Stimulated activated CD8-positive, alpha-beta memory T cell treated with anti-CD3 and anti-CD28 coated beads, Interleukin-4, amount 100 ng/mL, for 1 hour (primary cell): ENCODE measurements at places on chromosomes 4 and X.

- DNase-seq, result no peak
Observed at GRCh38 chr4:48008021-48008596, 8.4 kb downstream of the CNGA1 start.

GRCh38 chr4:128812442-128813235 is 3.1 kb downstream of the JADE1 start:
- no peak for DNase-seq

- DNase-seq, result no peak
Observed at GRCh38 chr4:36010397-36010929, 233.9 kb downstream of the ARAP2 start.

- no peak for DNase-seq
Observed at GRCh38 chr4:126790633-126791032, 842.1 kb upstream of the INTU start.

DNA sequence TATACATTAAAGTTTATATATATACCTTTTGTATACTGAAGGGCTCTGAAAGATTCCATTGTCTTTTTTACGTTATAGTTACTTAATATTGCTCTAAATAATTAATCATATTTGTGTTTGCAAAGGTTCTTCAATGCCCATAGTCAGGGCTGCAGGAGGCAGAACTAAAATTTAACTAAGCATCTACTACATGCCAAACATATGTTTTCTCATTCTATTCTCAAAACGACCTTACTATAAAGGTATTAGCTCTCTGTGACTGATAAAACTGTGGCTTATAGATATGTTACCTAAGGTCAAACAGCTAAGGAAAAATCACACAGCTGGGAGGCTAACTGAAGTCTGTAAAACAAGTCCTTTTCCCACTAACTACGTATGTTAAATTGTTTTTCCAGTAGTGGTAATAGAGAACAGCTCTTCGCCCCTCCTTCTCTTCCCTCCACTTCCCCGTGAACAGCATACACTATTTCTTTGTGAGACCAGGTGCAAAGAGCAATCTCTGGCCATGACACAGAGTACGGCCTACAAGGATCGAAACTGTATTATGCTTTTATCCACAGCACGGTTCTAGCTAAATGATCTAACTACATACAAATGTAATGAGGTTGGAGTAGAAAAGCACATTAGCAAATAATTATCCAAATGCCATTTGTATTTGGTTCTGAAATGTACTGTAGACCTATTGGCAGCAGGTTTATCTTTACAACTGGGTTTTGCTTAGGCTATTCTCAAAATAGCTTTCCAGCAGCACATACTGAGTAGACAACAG is 1.7 kb downstream of the CNOT6L start:
- no peak for DNase-seq

- DNase-seq, result no peak
Observed at GRCh38 chrX:74911494-74911893, 13.8 kb downstream of the NEXMIF start.

- DNase-seq, result no peak
Observed at GRCh38 chrX:132740316-132741123, 217.9 kb downstream of the HS6ST2 start.

- no peak for DNase-seq
Observed at GRCh38 chr4:89661173-89661899, 175.6 kb downstream of the SNCA start.

GRCh38 chrX:9737363-9737762 is 28.3 kb downstream of the GPR143 start:
- no peak for DNase-seq

DNA sequence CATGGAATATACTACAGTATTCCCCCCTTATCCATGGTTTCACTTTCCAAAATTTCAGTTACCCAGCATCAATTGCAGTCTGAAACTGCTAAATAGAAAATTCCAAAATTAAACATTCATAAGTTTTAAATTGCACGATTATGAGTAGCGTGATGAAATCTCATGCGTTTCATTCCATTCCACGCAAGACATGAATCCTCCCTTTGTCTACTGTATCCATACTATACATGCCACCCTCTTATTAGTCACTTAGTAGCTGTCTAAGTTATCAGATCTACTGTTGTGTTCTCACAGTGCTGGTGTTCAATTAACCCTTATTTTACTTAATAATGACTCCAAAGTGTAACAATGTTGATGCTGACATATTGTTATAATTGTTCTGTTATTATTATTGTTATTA is 261.2 kb upstream of the NDST4 start:
- DNase-seq, result no peak

GRCh38 chrX:40406330-40406859 is 174.4 kb upstream of the ATP6AP2 start:
- no peak for DNase-seq

- no peak for DNase-seq
Observed at GRCh38 chr4:40254608-40255392, 58.0 kb downstream of the RHOH start.

- no peak for DNase-seq
Observed at GRCh38 chr4:55498051-55498450, 48.7 kb downstream of the CLOCK start.

DNA sequence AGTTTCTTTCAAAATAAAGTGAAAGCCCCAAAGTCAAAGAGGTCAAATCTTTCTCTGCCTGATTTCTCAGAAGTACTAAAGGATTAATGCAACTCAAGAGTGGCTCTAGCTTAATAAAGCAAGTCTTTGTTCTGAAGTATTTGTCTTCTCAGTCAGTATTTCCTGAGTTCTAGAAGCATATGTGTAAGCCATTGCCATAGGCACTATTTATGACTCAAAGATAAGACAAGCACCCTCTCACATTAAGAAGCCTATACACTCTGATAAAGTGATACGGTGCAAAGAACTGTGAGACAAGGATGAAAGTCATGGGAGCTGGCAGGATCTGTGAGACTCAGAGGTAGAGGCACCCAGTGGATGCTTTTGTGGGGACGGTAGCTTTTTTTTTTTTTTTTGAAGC is 60.9 kb downstream of the AASDH start:
- DNase-seq, result no peak

- no peak for DNase-seq
Observed at GRCh38 chr4:65340382-65341109, 329.7 kb downstream of the EPHA5 start.

DNA sequence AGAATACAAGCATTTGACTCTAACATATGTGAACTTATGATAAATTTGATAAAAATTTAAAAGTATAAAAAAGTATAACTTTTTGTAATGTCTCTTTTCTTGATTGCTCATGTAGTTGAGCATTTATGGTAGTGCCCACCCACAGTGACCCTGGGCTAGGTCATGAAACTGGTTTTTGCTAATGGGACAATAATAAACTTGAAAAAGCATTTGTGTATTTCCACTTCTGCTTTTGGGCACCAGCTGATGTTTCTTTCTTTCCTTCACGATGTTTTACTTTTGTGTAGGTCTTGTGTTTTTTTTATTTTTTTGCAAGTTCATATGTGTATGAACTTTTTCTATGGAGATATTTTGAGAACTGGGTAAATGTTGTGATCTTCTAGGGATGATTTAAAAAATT is 313.1 kb downstream of the CBLL2 start:
- DNase-seq, result no peak

DNA sequence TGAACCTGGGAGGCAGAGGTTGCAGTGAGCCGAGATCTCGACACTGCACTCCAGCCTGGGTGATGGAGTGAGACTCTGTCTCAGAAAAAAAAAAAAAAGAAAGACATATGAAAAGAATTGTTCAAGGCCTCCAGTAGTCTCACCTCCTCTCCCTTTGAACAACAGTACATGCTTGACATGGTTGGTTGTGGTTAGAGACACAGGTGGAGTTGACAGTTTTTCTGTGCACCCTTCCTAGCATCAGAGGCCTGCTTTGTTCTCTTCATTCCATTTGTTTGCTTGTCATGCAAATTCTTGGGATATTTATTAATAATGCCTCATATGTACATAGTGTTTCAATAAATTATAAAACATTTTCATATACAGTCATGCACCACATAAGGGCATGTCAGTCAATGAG is 18.3 kb upstream of the PDCL2 start:
- DNase-seq, result no peak

- no peak for DNase-seq
Observed at GRCh38 chrX:16137416-16138107, 14.2 kb downstream of the GRPR start.

- DNase-seq, result no peak
Observed at GRCh38 chrX:153499876-153500275, 5.1 kb downstream of the BGN start.

DNA sequence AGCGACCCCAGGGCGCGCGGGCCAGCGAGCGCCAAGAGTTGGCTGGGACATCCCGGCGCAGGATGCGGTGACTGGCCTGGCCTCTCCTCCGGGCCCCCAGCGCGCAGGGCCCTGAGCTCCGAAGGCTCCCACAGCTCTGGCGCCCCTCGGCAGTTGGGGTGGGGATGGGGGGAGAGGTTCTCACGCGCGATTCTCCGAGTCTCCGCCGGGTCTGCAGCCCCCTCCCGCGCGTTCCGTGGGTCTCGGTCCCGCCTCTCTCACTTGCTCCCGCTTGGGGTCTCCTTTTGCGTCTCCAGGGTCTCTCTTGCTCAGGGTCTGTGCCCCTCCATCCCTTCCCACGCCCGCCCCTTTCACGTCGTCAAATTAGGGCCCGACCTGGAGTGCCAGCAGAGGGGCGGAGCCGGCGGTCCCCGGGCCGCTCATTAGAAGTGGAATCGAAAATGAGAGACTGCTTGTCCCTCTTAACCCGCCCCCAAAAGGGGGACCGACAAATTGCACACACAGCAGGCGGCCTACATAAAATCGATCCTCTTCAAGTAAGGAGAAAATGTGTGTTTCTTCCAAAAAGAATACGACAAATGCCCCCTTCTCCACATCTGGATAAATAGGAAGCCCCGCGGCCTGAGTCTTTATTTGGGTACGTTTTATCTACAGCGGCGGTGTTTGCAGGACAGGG is 877 bp upstream of the NKX1-1 start:
- DNase-seq, result no peak

GRCh38 chrX:48579259-48579658 is 5.0 kb downstream of the RBM3 start:
- no peak for DNase-seq

DNA sequence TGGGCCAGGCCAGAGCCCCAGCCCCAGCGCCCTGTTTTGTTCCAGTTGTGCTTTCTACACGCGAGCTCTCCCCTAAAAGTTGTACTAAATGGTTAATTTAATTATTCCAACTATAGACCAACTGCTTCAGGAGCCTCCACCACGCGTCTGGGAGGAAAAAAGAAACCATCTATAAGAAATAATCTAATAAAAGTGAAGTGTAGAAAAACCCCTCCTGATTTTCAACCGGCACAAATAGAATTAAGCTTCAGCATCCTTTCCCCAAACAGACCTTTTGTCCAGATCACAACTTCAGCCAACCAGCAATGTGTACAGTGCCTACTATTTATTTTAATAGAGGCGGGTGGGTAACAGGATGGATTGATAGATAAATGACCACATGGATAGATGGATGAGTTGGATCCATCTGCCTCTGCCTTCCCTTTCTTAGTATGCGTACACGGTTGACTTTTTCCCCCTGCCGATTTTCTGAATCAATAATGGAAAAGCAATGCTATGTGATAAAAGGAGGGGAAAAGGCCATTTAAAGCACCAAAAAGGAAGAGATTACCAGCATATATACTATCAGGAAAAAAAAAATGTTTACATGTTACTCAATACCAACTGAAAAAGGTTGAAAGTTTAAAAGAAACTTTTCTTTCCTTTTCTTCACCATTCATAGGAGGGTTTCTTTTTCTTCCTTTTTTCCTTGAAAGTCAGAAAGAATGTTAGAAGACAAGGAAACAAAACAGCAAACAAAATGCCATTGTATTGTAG is 3.7 kb upstream of the PHOX2B start:
- DNase-seq, result no peak

DNA sequence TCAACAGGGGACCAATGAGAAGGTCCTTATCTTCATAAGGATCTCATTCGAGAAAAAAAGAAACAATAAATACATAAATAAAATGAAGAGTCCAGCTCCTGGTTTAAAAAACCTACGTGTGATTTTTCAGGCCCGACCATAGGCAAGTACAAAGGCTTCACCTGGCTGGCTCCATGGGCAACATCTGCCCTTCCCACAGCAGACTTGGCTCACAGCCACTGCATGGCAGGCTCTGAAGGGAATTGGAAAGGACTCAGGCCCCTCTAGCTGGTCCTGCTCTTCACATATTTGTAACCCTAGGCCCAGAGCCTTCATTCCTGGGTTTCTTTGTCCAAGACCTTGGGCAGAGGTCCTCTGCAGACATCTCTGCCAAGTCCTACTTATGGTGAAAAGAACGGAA is 228.1 kb downstream of the QDPR start:
- no peak for DNase-seq

DNA sequence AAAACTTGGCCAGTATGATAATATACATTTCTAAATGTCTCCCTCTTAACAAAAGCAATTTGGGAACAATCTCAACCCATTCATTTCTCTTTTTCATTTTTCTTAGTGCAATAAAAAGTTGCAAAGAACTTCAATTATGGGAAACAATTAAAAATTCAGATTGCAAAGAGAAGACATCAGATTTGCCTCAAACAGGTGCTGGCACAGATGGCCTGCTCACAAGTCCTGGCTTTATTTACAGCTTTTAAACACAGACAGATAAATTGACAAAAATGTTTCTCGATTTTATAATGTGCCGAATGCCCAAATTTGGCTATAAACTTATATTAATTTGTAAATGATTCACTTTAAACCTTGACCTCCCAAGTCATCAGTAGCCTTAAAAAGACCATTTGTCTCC is 28.7 kb downstream of the SLC4A4 start:
- DNase-seq, result no peak

- no peak for DNase-seq
Observed at GRCh38 chrX:41981481-41982013, 58.2 kb upstream of the CASK start.

GRCh38 chr4:75940692-75941253 is at the start of gene NAAA:
Gene NAAA (minus strand): TSS chr4:75941013. CDS start chr4:75940949, 64 bp downstream.
- DNase-seq, result peak; percentile 34

GRCh38 chrX:53305996-53306937 is 24.9 kb upstream of the IQSEC2 start:
- no peak for DNase-seq

DNA sequence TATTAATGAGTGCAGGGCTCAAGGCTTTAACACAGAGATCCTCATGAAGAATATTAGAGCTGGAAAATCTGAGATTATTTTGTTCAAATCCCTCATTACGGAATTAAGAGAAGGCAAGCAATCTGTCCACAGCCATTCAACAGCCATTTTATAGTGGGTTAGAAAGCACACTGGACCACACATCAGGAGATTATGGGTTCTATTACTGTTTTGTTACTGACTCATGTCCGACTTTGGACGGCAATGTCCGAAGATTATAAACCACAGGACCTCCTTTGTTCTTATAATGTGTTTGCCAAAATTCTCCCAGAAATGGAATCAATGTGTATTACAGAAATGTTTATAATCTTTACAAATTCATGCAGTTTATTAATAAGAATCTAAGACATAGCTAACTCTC is 8.1 kb downstream of the LAMTOR3 start:
- DNase-seq, result no peak

DNA sequence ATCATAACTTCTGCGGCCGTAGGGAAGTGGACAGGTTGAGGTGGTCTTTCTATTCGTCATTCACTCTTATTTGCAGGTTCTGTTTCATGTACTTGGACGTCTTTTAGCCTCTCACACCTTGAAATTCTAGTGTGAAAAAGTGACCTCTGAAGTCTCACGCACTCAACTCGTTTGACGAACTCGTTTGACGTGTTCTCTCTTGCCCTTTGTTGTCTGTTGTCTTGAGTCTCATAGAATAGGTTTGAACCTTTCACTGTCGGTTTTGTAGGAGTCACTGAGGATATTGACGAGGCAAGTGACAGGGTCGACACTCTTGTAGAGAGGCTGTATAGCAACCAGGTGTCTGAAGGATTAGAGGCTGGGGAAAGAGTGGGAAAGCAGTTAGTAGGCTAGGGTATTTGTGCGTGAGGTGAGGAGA is 1.1 kb upstream of the PGRMC2 start:
- DNase-seq, result no peak

GRCh38 chr4:151227731-151228130 is 49.2 kb upstream of the PRSS48 start:
- DNase-seq, result no peak
